Left renal cortex interstitium (tissue), 4 donors: ENCODE measurements at places on chromosomes 3 and 15.

DNA sequence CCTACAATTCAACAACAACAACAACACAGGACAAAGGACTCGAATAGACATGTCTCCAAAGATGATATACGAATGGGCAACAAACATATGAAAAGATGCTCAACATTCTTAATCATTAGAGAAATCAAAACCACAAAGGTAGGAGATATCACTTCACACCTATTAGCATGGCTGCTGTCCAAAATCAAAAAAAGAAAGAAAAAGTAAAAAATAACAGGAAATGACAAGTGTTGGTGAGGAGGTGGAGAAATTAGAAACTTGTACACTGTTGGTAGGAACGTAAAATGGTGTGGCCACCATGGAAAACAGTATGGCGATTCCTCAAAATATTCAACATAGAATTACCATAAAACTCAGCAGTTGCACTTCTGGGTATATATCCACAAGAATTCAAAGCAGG is 312.3 kb upstream of the STT3B start:
- DNase-seq = no peak

DNA sequence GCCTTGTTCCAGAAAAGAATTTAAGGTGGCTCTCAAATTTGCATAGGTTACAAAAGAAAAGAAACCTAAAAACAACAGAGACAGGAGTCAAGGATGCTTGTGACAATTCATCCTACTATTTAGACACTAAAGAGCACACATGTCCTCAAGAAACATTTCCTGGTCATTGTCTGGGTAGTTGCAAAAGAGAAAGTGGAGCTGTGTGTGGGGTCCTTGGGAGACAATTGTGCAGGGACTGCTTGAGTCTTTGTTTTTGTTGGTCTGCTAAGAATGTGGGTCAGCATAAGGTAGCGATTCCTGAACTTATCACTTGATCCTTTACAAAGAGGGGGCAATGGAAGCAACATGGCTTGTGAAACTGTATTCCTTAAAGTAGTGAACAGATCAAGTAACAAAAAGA is 185.3 kb downstream of the KCNAB1 start:
- DNase-seq = no peak

GRCh38 chr3:87045473-87045872 is 54.5 kb upstream of the VGLL3 start:
- DNase-seq = no peak

- no peak for DNase-seq
These were observed 38.1 kb downstream of the HSPBAP1 start for GRCh38 chr3:122755491-122755890.
